ENCODE measurements at places on chromosomes 7 and 10. TPM values are rescaled to one million over a fixed set of nuclear protein-coding genes. Genes with fewer than 3 reads are reported as not detected.

GRID2IP gene
- total RNA-seq: not detected

CLCN1 gene
- not detected for total RNA-seq

RAB19 gene
- not detected for total RNA-seq

DPP6 gene
- 40.0 TPM for total RNA-seq

NAT16 gene
- not detected for total RNA-seq

NME8 gene
- 2.8 TPM for total RNA-seq

GPR146 gene
- 27.9 TPM for total RNA-seq

CALML5 gene
- total RNA-seq: not detected

TRIM73 gene
- 1.5 TPM for total RNA-seq

CAV2 gene
- total RNA-seq: 182 TPM

GPER1 gene
- 20.2 TPM for total RNA-seq

DNA sequence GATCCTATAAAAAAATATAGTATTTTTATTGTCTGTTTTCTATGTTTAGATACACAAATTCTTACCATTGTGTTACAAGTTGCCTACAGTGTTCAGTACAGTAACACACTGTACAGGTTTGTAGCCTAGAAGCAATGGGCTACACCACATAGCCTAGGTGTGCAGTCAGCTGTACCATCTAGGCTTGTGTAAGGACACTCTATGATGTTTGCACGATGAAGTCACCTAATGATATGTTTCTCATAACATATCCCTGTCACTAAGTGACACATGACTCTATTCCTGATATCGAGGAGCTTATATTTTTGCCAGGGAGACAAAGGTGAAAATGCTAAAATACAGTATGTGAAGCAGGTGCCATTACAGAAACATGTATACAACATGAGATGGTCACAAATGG lies 18.6 kb downstream of the ZNF25 start:
- ATAC-seq: no peak

- ATAC-seq: peak; percentile 50
Measured at GRCh38 chr7:135320268-135320667, 86.6 kb downstream of the STRA8 start.

- ATAC-seq: peak; percentile 94
Measured at GRCh38 chr10:10872035-10872673, 145.5 kb upstream of the CELF2 start.

GRCh38 chr7:47333959-47334358 lies 248.0 kb downstream of the TNS3 start:
- ATAC-seq: no peak

- no peak for ATAC-seq
Measured at GRCh38 chr10:52895059-52895458, 122.5 kb upstream of the MBL2 start.

DNA sequence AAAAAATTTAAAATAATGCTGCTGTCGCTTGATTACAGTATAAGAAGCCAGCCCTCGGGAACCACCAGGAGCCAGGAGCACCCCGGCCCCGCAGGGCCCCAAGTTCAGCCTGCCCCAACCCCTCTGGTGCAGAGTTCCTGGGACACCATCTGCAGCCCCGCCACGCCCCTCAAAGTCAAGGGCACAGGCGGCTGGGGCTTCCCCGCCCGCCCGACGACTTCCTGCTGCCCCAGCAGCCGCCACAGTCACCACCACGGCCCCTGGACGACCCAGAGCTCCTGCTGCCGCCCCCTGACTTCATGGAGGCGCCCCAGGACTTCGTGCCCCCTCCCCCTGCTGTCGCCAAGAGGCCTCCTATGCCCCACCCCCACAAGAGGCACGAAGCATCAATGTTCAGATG lies 103.6 kb upstream of the PDSS1 start:
- ATAC-seq: no peak

DNA sequence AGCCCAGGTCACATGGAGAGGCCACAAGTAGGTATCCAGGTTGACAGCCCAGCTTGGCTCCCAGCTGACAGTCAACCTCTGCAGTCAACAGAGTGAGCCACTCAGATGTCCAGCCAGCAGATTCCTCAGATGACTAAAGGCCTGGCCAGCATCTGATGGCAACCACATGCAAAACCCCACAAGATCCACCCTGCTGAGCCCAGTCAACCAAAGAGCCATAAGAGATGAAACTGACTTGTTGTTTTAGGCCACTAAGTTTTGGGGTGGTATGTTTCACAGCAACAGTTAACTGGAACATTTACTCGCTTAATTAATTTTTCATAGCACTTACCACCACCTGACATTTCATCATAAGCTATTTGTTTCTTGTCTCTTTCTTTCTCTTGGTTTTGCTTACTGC lies 107.3 kb upstream of the KDM7A start:
- no peak for ATAC-seq

DNA sequence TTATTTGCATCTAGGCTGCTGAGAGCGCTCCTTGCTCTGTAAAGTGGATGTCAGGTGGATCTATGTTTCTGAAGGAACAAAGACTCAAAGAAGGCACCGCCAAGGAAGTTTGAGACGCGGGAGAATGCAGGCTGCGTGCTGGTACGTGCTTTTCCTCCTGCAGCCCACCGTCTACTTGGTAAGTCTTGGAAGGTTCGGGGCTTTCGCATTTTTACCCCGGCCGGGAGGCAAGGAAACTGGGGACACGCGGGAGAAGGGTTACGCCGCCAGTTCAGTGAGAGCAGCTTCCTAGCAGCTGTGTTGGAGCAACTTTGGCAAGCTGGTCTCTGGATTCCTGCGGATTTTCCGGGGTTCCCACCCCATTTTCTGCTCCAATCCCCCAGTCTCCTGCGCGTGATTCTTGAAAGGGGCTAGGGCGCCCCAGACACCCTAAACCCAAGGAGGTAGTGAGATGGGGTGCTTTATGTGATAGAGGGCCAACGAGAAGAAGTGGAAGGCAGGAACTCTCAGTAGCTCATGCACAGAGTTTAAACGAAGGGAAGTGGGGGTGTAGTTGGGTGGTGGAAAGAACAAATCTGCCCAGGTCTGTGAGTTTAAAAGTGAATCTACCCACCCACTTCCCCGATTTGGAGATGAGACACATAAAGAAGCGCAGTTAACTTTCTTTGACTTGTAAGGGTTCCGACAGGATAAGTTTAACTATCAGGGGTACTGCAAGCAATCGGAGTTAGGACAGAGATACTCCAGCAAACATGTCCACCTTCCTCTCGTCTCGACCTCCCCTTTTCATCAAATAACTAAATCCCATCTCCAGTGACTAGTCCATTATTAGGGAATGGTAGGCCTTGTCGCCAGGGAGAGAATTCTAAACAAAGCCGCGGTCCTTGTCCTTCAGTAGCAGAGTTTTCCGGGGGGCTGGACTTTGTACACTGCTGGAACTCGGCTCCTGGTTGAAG lies 2.5 kb downstream of the NXPH1 start:
- ATAC-seq: no peak

- ATAC-seq: peak; percentile 95
Measured at GRCh38 chr7:43925984-43926797, at the start of gene UBE2D4. Gene UBE2D4 (plus strand): TSS chr7:43926436. CDS start chr7:43926533, 97 bp downstream.

DNA sequence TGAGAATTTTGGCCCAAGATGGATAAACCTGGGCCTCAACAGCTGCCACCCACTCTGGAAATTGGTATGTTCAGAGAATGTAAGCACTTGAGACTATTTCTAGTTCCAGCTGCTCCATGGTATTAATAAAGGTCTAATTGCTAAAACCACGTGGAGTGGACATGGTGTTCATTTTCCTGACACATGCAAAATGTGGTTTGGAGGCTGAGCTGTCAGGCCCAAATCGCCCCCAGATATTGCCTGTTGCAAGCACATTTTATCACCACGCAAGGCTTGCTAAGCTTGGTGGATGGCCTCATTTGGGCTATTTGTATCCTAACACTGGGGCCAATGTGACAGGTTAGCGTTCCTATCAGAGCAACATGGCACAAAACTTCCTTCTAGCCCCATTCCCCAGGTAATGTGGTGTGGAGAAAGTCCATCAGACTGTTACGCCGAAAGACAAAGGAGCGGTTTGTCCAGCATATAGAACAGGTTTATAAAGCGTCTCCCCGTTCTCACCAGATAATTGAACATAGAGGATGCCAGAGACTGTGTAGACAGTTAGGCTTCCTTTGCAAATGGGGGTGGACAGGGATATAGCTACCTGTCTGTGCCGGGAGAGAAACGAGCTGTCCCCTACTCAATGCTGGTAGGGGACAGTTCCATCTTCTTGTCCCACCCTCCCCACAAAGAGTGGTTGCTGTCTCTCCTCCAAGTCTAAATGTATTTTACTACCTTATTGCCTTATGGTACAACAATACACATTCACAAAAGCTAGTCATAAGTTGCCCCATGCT lies 78.0 kb upstream of the ANKRD1 start:
- ATAC-seq: no peak

DNA sequence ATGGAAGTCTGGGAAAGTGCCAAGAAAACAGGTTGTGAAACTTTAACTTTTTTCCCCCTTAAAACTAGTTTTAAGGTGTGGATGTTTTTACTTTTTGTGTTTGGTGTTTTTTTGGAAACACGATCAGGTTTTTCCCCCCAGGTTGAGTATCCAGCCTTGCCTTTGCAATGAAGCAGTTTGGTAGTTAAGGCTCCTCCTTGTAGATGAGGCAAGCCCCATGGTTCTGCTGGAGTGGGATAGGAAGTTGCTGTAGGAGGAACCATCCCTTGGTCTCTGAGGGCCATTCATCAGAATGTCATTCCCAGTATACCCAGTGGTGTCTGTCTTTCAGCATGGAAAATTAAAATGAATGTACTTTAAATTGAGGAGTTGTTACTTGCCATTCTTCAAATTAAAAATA lies 2.7 kb downstream of the CUL1 start:
- no peak for ATAC-seq

DNA sequence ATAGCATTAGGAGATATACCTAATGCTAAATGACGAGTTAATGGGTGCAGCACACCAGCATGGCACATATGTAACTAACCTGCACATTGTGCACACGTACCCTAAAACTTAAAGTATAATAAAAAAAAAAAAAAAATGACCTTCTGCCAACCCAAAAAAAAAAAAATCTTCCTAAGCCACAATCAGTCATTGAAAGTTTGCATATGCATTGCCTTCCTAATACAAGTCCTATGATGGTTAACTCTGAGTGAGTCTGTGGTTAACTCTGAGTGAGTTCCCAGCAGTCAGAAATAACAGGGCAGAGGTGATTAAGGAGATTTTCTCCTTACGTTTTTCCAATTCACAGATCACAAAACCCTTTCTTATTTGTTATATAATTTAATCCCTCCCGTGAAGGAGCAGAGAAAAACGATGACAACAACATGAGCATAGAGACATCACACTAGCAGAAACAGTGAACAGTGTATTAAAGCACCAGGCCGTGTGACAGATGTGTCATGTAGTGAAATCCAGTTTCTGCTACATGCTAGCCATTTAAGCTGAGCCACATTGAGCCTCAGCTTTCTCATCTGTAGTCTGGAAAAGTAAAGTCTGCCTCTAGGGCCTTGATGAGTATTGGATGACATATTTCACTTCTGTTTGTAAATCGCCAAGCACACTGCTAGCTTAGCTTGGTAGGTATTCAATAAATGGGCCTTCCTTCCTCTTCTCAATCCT lies 7.4 kb upstream of the RNF148 start:
- no peak for ATAC-seq

GRCh38 chr7:150367677-150368095 lies 936 bp upstream of the REPIN1 start:
- ATAC-seq: no peak

DNA sequence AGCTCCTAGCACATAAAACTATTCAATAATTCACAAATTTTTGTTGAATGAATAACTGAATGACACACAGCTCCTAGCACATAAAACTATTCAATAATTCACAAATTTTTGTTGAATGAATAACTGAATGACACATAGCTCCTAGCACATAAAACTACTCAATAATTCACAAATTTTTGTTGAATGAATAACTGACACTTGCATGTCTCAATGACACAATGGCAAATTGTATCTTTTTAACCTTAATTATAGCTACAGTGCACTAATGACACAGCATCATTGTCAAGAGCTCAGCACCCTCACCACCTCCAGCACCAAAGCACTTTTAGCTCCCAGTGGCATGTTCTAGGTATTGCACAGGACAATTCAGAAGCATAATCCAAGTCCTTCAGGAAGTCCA lies 131.6 kb downstream of the PDE1C start:
- no peak for ATAC-seq

DNA sequence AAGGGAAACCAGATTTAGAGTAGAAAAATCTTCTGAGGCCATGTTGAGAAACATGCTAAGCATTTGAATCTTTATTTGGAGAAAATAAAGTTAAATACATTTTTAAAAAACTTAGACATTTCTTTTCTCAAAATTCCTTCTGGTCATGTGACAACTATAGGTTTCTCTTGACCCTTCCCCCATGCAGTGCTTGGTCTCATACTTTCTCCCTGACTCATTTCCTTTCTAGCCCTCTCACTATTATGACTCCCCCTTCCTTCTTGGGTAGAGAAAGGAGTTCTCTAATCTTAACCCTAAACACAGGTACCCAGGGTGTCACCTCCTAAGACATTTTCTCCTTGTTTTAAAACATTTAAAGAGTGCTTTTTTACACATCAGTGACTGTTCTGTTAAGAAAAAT lies 179.5 kb upstream of the TMEM106B start:
- ATAC-seq: no peak

DNA sequence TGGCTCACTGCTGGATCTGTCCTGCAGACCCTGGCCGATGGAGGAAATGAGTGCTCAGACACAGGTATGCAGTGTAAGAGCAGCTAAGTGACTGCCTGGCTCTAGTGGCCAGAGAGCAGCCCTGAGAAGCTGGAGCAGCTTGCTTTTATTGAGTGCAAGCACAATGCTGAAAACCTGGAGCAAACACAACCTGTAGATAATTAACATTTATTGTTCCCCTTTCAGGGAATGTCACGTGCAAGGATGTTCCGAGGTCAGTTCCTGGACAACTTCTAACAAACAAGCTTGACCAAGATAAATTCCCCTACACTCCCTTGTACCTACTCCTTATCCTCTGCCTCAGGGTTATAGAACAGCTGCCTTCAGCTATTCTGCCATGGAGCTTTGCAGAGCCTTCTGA lies 31.3 kb downstream of the DDC start:
- ATAC-seq: no peak

DNA sequence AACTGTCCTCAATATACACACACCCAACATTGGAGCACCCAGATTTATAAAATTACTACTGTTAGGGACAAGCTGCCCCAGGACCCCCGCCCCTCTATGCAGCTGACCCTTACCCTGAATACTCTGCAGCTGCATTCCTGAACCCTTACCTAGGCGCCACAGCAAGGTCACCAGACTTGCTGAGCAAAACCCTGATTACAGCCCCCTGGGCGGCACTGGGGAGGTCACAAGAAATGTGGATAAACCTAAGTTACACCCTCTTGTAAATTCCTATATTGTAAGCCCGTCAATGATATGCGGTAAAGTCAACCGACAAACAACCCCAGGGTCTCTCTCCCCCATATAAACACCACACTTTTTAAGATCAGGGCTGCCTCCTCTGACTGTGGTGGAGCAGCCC lies 25.1 kb downstream of the SNX13 start:
- ATAC-seq: no peak

GRCh38 chr7:1815051-1815481 lies 145.0 kb downstream of the ELFN1 start:
- no peak for ATAC-seq

- no peak for ATAC-seq
Measured at GRCh38 chr7:70042533-70042932, 444.3 kb downstream of the AUTS2 start.

- ATAC-seq: no peak
Measured at GRCh38 chr10:122471531-122472177, 10.3 kb downstream of the HTRA1 start.

Data from gastroesophageal sphincter (tissue), 4 donors.